ENCODE measurements at places on chromosomes 6 and 20.
A peak's percentile ranks its signal among the peaks of the same experiment; 100 is the strongest.

- DNase-seq, result no peak
These were observed 25.4 kb downstream of the PTK7 start for GRCh38 chr6:43101497-43101896.

DNA sequence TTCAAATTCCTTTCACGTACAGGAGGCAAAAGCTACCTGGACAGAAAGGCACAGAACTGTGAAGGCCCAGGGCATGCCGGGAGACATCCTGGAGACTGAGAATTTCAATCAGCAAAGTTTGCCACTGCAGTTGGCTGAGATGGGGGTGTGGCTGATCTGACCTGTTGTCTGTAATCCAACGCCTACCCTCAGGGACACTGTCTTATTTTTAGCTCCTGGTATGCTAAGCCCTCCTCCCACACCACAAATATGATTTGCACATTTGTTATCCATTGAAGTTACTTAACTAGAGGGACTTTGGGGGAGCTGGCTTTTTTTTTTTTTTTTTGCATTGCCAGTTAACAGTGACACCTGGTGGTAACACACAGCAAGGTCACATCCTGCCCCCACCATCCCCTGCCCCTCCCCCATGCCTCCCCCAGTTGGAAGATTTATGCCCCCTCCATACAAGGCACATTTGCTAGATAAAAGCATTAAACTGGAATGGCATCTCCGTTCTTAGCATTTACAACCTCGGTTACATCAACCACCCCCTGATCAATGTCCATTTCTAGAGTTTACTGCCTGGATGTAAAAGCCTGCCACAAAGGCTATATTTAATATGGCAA is 40.4 kb downstream of the TTI1 start:
- peak; percentile 39 for DNase-seq

- DNase-seq, result no peak
These were observed 8.9 kb upstream of the LKAAEAR1 start for GRCh38 chr20:64093013-64093503.

- DNase-seq, result peak; percentile 69
These were observed 176.2 kb downstream of the NFATC2 start for GRCh38 chr20:51366155-51366886.

GRCh38 chr6:166157930-166158617 is 9.6 kb downstream of the TBXT start:
- DNase-seq, result no peak

DNA sequence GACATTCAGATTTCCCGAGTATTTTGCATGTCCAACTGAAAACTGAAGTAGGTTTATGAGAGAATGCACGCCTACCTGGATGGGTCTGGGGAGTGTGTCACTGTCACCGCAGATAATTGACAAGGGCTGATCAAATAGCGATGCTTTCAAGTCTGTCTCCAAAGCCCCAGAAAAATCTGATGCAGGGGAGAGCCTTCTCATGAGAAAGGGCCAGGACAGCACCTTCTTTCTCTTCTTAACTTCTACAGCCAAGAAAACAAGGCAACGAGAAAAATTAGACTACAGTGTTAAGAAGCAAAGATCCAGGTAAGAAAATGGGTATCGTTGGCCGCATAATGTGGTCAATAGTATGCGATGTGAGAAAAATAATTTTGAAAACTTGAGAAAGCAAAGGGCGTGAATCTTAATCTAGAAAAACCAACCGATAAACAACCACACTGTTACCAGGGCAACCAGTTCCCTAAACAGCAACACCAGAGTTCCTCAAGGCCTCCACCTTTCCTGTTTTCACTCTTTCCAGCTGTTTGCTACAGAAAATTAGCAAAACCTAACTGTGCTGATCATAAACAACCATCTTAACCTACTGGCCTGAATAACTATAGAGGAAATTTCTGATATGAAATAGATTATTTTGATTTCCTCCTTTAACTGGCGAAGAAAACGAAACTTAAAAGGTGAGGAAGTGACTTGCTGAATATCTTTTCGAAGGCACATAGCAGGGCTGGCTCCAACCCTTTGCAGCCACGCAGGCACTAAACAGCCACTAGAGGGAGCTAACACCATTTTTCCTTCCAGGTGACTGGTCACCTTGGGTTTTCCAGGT is 2.6 kb downstream of the TAGAP start:
- no peak for DNase-seq

DNA sequence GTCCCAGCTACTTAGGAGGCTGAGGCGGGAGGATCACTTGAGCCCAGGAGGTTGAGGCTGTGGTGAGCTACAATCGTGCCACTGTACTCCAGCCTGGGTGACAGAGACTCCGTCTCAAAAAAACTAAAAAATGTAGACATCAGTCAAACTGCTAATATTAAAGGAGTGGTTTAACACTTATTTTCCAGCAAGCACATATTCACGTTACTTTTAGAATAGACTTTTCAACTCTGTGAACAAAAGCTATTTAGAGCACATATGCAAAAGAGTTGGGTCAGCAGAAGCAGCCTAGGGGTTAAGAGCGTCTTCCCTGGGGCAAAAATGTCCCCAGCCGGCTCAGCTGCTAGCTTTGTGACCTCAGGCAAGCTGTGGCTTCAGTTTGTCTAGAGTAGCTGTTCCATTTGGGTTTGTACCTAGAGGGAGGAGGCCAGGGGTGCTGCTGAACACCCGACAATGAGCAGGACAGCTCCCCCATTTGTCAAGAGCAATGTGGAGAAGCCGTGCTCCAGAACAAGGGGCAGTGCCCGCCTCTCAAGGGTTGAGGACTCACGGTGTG is 62.5 kb upstream of the PTGIS start:
- DNase-seq, result no peak

DNA sequence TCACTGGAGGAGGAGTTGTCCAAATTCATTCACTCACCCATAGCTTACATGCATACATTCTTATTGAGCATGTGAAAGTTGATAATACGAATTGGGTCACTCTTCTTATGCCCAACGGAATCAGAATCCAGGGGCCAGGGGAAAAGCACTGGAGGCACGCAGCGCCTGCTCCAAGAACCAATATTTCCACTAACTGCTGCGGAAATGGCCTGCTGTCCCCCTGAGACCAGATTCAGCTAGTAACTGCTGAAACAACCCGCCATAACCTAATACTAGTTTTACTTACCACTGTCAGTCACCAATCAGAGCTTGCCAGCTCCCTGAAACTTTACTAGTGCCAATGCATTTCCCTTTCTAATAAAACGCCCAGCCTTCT is 641 bp upstream of the FKBP1A start:
- DNase-seq, result no peak

- no peak for DNase-seq
These were observed 21.2 kb upstream of the TTPAL start for GRCh38 chr20:44454306-44454963.

DNA sequence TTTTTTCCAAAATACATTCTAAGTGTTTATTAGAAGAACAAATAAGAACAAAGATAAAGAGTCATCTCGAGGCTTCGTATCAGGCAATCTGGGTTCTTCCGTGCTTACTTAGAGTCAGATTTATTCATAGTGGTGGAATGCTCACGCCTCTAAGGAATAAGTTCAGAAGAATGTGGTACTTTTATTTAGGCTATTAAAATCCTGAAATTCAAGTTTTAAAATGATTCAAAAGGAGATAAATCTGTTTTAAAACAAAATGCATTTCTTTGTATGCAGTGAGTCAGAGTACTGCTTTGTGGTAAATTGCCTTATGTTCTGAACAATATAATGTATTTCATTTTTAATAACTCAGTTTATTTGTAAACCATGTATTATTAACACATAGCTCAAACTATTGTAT is 89.1 kb downstream of the FUT9 start:
- no peak for DNase-seq

DNA sequence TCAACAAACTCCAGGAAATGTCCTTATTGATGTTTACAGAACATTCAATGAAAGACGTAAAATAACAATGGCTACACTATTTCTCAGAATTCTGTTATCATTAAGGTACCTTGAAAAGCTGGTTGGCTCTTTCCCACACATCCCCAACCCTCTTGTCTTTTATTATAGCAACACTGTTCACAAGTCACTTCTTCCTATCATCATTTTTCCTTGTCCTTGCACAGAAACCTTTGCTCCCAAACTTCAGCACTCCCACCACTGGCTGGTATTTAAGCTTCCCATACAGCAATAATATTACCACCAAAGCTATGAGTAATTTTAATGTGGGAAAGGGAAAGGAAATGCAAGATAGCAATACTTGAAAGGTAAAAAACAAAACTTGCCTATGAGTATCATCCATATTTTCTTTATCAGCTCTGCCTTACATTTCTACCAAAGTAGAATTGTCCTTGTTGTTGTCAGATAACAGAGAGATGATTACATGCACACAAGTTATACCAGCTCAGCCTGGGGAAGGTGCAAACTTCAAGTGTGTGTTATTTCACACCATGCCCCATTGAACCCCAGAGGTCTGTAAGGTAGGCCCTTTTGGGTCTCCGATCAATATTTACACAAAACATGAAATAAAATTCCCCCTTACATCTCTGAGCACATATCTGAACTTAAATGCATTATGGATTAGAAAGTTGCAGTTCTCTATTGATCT is 32.2 kb downstream of the ARHGAP18 start:
- no peak for DNase-seq

DNA sequence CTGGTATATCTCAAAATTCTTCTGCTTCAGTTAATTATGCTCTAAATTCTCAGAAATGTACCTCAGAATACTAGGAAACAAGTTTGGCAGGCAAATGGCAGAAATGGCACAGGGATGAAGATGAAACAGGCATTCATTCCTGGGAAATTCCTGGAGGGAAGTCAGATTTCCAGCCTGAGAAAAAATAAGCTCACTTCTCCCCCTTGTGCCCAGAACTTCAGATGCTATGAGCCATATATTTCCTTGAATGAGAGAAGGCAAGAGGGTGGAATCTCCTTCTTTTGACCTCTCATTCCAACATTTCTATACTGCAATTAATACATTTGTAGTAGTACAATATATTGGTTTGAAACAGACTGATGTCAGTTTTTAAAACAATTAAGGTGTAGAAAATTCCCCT is 22.8 kb downstream of the RGS17 start:
- DNase-seq, result no peak
